Activated CD4-positive, alpha-beta T cell treated with anti-CD3 and anti-CD28 coated beads, Interleukin-2, amount 10 ng/mL, durations not matched to agents 7 days and 5 days (primary cell): ENCODE measurements at places on chromosomes 4 and X. TPM values are rescaled to one million over a fixed set of nuclear protein-coding genes. Genes with fewer than 3 reads are reported as not detected.

GRCh38 chr4:75513526-75514130 is 575 bp downstream of the RCHY1 start:
- no peak for DNase-seq

The FRG2 gene
- not detected for total RNA-seq

DNA sequence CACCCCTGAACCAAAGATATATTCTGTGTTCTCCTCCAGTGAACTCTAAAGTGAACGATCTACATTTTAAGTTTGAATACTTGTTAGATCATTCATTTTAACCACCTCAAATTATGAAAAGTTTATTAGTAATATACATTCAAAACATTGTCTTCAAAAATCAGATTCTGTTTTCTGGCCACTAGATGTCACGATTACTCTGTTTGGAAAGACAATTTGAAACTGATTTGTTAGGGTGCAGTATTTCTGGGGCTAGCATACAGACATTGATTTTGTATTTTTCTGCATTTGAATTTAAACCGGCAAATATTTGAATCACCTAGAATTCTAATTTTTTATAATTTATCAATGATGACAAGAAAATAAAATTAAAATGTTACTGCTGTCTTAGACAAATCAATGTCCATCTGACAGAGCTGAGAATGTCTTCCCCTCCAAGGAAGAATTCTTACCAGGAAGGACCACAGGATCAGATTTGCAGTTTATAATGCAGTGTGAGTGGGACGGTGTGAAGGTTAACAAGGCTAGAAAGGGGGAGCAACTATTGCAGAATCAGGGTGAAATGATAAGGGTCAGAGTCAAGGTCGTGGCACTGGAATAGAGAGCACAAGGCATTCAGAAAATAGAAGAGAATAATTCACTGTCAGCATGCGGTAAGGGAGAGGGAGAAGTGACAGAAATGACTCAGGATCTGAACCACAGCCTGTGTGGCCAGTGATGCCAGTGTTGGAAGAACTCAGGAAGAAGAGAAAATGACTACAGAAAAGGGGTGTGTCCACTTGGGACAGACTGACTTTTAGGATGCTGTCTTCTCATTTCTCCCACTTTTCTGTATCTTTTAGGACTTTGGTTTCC is 91.6 kb downstream of the ANXA10 start:
- DNase-seq, result no peak

The FGF13 gene
- total RNA-seq, result not detected

- no peak for DNase-seq
Observed at GRCh38 chr4:121243485-121243884, 79.4 kb upstream of the TNIP3 start.

- no peak for DNase-seq
Observed at GRCh38 chrX:121851033-121851432, 803.6 kb downstream of the GLUD2 start.

DNA sequence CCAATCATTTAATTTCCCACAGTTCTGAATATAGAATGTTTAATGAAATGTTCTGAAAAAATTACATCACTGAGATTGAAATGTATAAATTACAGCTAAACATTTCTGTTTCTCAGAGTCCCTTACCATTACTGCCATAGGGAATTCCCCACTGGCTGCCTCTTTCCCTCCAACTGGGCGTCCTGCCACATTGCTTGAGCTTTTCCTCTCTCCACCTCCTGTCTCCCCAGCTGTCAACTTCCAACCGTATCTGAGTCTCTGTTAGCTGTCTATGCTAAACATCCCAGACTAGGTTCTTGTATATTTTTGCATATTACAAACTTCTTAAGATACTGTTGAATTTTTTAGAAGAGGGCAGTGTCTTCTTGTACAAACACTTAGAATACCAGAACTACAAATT is 407.3 kb upstream of the SLIT2 start:
- DNase-seq, result no peak

The TKTL1 gene
- total RNA-seq, result 4.2 TPM

DNA sequence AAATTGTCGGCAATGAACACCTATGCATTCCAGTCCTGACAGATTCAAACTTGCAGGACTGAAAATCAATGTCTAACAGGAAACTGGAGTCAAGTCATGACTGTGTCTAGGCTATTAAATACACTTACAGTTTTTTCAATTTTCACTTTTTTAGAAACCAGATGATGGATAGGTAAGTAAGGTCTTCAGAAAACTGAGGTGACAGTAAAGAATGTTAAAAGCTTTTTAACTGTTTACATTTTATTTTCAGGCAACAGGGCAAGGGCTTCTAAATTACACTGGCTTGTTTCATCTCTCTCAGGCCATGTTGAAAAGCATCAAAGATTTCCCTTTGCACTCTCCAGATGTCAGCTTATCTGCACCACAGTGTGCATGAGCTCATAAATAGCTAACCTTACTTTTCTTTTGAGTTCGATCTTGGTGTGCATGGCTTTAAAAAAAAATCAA is 65.2 kb downstream of the SEC24D start:
- DNase-seq, result no peak

The CENPE gene
- total RNA-seq, result 65.0 TPM

GRCh38 chrX:137031517-137032340 is 2.1 kb downstream of the GPR101 start:
- peak; percentile 53 for DNase-seq

GRCh38 chr4:180060159-180060889 is 2182.9 kb upstream of the TENM3 start:
- DNase-seq, result no peak

GRCh38 chr4:42917296-42917695 is 24.8 kb downstream of the GRXCR1 start:
- DNase-seq, result no peak

DNA sequence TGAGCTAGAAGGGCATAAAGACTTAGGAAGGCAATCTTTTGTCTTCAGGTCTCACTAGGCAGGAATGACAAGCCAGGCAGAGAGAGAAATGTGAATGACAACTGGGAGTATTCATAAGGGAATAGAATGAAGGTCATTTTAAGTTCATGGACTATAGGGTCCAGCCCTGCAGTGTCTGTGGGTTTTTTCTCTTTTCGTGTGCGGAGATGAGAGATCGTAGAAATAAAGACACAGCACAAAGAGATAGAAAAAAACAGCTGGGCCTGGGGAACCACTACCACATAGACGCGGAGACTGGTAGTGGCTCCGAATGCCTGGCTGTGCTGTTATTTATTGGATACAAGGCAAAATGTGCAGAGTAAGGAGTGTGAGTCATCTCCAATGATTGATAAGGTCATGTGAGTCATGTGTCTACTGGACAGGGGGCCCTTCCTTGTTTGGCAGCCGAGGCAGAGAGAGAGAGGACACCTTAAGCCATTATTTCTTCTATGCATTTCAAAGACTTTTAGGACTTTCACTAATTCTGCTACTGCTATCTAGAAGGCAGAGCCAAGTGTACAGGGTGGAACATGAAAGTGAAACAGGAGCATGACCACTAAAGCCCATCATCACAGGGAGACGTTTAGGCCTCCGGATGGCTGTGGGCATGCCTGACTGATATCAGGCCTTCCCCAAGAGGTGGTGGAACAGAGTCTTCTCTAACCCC is 921.8 kb upstream of the PCDH10 start:
- DNase-seq, result no peak

The HERC3 gene
- 28.1 TPM for total RNA-seq

GRCh38 chr4:45778514-45778913 is 345.3 kb downstream of the GABRG1 start:
- no peak for DNase-seq

The GYG2 gene
- total RNA-seq, result not detected

- no peak for DNase-seq
Observed at GRCh38 chr4:48133669-48134068, 381 bp downstream of the TXK start.

GRCh38 chr4:95293014-95293413 is 255.8 kb downstream of the UNC5C start:
- peak; percentile 9 for DNase-seq

DNA sequence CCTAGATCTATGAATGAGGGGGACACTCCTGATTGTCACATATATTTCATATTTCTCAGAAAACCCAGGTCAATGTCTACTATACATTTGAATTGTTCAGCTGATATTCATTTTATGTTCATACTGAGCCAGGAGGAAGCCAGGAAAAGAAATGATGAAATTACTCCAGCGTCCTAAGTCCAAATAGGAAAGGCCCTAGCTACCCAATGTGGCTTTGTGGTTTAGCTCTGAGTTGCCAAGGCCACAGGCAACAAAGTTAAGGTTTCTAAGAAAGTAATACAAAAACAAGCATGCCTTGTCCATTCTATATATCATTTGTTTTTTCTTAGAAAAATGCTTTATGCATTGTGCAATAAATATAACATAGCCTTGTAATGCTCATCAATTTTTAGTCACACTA is 4.5 kb upstream of the CSN2 start:
- no peak for DNase-seq

DNA sequence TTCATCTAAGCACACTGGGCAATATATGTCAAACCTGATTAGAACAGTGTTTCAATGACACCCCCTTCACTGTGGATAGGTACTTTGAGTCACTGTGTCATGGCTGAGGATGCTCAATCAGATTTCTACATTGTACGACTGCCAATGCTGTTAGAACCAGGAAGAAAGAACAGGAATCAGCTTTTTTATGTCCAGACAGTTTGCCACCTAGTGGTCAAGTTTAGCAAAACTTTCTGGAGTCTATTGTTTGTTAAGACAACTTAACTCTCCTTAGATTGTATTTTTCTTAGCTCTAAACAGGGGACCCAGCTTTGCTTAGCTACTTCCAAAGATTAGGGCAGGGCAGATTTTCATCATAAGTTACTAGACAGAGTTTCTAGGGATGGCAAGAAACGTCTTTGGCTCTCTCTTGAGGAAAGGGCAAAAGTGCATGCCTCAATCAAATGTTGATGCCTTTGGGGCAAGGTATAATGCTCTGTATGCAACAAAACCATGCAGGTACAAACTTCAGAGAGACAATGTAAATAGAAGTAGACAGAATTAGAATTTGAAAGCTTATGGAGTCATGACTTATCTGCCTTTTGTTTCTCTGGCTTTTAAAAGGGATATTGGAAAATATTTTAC is 40.5 kb upstream of the BMP3 start:
- DNase-seq, result peak; percentile 39

DNA sequence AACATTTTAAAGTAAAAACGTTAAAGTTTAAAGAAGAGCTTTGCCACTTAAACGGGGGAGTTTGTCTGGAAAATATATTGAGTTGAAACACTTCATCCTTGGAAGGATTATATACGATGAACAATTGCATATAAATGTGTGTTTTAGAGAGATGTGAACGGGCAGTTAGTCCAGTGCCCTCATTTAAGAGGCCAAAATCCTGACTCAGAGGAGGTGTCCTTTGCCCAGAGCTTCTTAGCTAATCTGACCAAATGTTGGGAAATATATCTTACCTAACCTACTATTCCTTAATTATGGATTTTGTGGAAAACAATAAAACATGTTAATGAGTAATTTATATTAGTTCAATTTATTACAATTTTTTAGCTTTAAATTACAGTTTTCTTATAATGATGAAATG is 327.2 kb upstream of the DIPK2B start:
- DNase-seq, result no peak

GRCh38 chr4:137359691-137360315 is 172.5 kb downstream of the PCDH18 start:
- no peak for DNase-seq
